ENCODE measurements at places on chromosomes 12 and 14.

DNA sequence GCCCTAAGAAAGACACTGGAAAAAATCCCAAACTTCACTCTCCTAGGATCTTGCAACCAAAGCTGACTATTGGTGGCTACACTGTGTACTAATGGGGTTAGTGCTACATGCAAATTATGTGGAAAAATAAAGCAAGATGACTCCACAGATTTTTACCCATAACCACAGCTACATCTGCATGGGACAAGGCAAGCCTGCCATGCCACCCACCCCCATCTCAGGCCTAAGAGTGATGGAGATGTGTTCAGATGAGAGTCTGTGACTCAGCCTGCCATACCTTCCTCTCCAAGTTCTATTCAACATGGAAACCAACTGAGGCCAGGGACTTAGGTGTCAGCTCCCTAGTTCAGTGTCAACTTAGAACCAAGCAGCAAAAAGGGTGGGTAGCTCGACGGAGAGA lies 206.2 kb downstream of the PELI2 start:
- no peak for DNase-seq

DNA sequence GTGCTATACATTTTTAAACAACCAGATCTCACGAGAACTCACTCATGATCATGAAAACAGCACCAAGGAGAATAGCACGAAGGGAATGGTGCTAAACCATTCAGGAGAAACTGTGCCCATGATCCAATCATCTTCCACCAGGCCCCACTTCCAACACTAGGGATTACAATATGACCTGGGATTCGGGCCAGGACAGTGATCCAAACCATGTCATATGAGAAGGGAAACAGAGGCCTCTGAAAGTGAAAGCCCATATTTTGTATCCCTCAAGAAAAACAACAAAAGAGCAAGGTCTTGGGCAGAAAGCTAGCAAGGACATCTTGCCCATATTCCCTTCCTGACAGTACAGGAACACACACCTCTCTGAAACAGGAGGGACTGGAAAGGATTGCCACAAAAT lies 163.9 kb upstream of the VASH1 start:
- DNase-seq, result no peak

DNA sequence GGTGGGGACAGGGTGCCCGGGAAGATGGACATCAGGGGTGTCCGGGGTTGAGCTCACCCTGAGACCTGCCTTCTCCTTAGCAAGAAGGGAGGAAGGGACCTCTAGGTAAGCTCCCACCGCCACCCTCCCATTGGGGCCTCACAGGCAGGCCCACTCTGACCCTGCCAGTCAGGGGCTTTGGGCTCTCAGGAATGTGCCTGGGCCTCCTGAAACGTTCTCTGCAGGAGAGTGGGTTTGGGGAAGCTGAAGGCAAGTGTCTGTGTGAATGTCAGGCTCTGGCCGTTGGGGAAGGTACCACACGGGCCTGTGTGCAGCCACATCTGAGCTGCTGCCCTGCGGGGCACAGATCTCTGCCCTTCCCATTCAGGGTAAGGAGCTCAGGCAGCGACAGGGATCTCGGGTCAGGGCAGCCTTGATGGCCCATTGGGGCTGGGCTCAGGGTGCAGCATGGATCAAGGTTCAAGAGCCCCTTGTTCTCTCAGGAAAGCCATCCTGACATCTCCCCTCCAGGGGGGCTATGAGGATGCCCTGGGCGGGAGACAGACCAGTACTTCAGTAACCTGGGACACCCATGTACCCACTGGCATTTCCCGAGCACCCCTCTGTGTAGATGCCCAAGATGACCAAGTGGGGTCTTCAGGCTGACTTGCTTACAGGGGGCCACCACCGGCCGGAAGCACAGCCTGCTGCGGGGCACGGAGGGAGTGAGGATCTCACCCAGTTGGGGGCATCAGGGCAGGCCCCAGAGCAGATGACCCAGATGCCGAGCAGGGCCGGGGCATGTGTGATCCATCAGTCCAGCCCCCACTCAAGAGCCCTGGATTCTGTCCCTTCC lies 29.7 kb downstream of the FAM222A start:
- no peak for DNase-seq

GRCh38 chr12:47393403-47393790 lies 312.4 kb downstream of the RPAP3 start:
- no peak for DNase-seq

- DNase-seq, result no peak
Measured at GRCh38 chr14:22338917-22339715, 249.9 kb downstream of the DAD1 start.

DNA sequence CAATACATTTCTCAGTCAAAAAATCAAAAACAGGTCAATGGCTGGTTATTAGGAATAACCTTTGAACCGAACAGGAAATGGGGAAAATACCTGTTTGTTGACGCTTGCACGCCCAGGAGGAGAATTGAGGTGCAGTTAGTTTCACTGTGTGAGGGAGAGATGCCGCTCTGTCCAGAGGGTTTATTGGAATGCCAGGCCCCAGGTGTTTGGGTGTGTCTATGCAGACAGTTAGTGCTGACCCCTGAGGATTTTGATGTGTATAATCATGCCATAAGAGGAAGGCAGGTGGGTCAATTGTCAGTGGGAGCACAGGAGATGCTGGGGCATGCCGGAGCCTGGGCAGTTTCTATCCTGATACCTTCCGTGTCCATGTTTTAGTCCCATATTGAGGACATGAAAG lies 100.8 kb upstream of the DIO3 start:
- DNase-seq, result no peak

- DNase-seq, result no peak
Measured at GRCh38 chr12:99092100-99092851, 447.2 kb downstream of the APAF1 start.

DNA sequence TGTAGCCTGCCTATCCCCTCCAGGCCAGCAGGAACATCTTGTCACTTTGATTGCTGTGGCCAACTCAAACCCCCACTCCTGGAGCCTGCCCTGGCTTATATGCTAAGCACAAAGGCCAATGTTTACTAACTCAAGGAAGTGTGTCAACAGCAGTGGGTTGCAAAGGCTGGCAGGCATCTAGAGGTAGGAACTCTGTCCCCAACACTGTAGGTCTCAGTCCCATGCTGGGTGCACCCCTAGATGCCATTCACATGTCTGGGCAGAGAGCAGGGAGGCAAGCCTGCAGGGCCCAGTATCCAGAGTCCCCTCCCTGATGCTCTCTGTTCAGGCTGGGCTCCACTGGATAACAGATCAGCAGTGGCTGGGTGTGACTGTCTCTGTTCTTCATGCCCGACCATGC lies 1.6 kb upstream of the HPD start:
- no peak for DNase-seq

- DNase-seq, result peak; percentile 94
Measured at GRCh38 chr12:56193025-56193578, 3.8 kb upstream of the SMARCC2 start.

- no peak for DNase-seq
Measured at GRCh38 chr12:51225771-51226170, 7.9 kb upstream of the POU6F1 start.

DNA sequence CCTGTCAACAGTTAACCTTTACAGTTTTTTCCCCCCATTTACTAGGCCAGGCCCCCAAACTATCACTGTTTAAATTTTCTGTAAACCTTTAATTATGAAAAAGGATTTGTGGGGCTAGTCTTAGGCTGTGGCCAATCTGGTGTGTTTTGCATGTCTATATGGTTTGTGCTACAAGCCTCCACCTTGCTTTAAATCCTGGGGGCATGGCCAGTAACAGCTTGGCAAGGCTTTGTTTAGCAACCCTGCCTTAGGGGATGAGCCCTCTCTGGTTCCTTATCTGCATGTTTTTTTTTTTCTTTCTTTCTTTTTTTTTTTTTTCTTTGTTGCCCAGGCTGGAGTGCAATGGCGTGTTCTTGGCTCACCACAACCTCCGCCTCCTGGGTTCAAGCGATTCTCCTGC lies 102.7 kb downstream of the KCNMB4 start:
- no peak for DNase-seq

GRCh38 chr12:28563936-28564335 lies 373.7 kb downstream of the CCDC91 start:
- no peak for DNase-seq

DNA sequence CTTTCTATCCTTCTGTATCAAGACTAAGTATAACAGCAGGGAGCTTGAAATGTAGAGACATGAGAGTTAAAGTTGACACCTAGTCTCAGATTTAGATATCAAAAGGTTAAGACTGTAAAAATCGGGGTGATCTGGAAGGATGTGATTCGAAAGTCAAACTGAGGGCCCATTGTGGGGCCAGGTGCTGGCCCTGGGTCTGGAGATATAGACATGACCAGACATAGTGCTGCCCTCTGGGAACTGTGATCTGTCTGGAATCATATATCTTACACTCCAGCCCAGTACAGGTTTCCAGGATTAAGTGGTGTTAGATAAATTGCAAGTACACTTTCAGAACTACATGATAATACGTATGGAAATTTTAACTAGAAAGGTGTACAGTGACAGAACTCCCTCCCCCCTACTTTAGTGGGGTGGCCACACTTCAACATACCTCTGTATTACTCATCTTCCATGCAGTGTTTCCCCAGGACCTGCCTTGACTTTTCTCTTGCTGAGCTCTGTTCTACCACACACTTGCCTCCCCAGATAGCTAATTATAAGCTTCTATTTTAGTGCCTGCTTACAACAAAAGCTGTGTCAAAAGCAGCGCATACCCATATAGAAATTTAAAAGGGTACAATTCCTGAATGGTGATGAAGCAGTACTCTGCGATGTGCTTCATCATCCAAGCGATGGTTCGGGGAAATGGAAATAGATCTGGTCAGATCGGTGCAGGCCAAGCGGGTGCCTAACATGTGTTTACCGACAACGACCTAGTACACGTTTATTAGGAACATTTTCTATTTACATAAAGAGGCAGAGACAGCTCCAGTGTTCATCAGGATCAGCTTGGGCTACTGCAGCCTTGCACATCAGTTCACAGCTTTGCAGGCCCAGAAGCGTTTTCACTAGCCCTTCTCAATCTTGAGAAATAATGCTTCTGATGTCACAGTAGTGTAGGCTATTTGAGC lies 68.7 kb downstream of the ARF6 start:
- no peak for DNase-seq

GRCh38 chr12:6899837-6900519 lies 4.6 kb upstream of the LRRC23 start:
- DNase-seq, result peak; percentile 88

DNA sequence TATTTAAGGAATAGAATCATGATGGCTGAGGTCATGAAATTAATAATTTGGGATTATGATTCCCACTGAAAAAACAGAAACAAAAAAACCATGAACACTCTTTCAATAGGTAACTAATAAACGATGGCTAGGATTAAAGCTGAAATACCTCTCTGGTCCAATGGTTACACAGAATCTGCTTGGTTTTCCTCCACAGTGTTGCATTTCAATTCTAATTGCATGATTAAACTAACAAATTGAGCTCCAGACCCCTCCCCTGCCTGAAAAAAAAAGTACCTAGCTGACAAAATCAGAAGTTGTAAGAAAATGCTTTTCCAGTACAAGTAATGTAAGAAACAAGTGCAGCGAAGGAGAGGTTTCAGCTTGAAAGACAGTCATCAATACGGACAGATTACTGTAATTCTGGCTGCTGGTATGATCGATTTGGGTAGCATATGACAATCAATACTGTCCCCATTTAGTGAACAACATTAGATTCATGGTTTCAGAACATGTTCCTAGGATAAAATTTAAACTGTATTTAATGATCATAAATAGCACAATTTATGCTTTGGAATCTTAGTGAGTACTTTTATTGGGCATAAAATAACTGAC lies 32.0 kb downstream of the INSM2 start:
- no peak for DNase-seq

- DNase-seq, result no peak
Measured at GRCh38 chr12:68432622-68433021, 100.5 kb upstream of the MDM1 start.

GRCh38 chr12:69533844-69534243 lies 51.4 kb upstream of the CCT2 start:
- no peak for DNase-seq

DNA sequence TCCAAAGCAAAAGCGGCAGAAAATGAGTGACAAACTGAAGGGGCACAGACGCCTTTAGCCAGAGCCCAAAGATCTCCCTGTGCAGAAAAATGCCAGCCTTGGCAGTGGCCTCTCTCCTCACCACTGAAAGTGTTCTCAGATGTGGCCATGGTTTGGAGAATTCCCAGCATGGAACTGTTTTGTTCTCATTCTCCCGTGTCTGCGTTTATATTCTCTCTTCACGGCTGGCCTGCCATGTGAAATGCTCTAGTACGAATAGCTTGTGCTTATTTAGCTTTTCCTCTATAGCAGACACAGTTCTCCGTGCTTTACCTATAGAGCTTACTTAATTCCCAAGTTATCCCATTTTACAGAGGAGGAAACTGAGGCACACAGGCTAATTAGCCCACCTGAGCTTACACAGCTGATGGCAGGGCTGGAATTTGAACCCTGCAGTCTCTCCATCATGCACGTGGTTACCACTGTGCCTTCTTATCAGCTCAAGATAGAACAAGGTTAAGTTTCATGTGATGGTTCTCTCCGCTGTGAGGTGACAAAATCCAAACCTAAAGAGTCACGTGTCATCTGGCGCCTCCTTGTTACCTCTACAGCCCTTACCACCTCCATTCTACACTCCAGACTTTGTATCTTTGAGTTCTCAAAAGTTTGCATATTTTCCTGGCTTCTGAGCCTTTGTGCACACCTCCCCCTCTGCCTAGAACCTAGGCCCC lies 141.6 kb downstream of the GCH1 start:
- DNase-seq, result no peak

DNA sequence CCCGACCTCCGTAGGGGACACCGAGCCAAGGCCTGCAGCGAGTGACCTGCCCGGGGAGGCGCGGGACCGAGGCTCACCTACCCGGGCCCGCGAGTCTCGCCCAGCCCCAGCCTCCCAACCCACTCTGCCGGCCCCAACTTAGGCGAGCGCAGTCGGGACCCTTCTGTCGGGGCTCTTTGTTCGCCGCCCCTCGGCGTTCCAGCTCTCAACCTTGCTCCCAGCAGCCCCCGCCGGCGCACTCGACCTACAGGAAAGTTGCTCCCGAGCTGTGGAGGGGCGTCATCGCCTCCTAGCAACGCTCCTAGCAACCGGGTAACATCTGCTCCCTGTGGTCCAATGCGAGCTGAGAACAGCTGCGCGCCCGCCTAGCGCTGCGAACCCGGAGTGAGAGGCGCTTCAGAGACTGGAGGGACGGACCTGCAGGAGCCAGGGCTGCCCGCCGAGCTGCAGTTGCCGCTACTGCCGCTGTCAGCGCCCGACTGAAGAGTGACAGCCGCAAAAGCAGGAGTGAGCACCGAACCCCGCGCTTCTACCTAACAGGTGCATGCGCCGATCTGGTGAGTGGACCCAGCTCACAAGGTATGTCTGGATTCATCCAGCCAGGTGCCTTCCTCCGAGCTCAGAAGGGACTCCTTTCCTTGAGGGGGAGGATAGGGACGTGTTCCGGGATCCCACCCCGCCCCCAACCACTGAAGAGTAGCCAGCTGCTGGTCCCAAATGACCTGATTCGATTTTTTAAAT lies 355.0 kb downstream of the SNAPC1 start:
- DNase-seq, result peak; percentile 54

Measured in dermis blood vessel endothelial cell (primary cell).